ENCODE measurements at places on chromosomes 16 and 17.

DNA sequence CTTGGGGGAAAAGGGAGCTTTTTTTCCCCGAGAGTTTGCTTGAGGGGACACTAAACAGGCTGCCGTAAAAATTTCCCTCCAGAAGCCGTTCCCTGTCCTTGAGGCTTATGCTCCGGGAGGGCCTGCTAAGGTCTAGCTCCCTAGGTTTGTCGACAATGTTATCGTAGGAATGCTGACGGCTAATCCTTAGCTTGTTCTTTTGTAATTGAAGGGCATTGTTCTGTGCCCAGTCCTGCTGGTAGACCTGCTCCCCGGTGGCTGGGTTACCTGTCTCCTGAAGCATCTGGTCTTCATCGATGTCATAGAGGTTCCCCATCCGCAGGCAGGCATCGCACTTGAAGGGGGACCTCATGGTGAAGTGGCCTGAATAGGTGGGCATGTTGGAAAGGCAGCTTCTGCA lies 418.7 kb downstream of the GRIN2A start:
- no peak for DNase-seq

- DNase-seq = no peak
Observed at GRCh38 chr17:50675627-50676026, 32.1 kb downstream of the ANKRD40 start.

DNA sequence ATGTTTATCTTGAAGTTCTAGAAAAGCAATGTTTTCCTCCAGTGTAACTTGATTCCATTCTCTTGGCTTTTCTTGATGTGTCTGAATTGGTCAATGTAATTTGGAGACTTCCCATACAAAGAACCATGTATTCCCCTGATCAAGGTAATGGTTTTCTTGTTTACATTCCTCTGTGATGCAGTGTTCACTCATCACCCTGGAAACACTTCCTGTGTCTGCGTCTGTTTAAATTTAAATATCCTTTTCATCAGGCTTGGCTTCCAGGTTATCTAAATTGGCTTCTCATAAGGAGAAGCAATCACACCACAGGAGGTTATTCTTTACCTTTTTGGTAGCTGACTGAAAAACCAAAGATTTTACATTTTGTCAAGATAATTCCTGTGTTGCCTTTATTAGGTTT lies 237.3 kb upstream of the WSCD1 start:
- no peak for DNase-seq

DNA sequence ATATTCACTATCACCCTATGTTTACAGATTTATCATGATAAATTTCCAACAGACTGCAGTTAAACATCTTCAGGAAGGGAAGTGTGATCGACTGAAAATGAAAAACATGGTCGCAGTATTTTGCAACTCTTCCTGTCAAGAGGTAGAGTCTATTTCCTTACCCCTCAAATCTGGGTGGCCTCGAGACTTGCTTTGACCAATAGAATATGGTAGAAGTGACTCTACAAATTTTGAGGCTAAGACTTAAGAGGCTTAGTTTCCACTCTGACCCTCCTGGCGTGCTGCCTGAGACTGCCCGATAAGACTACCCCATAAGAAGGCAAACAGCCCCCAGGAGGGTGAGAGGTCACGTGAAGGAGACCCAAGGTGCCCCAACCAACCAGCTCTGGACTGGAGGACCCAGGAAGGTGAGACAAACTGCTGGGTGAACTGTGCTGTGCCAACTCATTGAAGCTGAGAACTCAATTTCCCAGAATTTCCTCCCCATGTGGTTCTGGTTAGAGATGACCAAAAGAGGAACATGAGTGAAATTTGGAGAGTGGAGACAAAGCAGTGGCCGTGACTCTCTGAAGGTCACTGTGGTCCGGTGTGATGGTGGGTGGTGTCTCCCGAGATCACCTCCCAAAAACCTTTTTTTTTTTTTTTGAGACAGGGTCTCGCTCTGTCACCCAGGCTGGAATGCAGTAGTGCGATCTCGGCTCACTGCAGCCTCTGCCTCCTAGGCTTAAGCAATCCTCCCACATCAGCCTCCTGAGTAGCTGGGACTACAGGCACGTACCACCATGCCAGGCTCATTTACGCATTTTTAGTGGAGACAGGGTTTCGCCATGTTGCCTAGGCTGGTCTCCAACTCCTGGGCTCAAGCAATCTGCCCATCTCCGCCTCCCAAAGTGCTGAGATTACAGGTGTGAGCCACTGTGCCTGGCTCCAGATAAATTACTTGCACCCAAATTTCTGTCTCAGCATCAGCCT lies 38.2 kb upstream of the LITAF start:
- no peak for DNase-seq

GRCh38 chr17:75610103-75610984 lies 22.7 kb downstream of the MYO15B start:
- no peak for DNase-seq

- no peak for DNase-seq
Observed at GRCh38 chr17:30950189-30950588, 20.6 kb upstream of the RNF135 start.
